ENCODE measurements at places on chromosomes 6 and 20.
A peak's percentile ranks its signal among the peaks of the same experiment; 100 is the strongest.

- no peak for DNase-seq
- H3K36me3 ChIP-seq: no peaks in the 10 kb centered on the region
- no peaks in the 10 kb centered on the region for H3K4me1 ChIP-seq
These were observed 74.9 kb downstream of the TNFAIP3 start for GRCh38 chr6:137941995-137942394.

DNA sequence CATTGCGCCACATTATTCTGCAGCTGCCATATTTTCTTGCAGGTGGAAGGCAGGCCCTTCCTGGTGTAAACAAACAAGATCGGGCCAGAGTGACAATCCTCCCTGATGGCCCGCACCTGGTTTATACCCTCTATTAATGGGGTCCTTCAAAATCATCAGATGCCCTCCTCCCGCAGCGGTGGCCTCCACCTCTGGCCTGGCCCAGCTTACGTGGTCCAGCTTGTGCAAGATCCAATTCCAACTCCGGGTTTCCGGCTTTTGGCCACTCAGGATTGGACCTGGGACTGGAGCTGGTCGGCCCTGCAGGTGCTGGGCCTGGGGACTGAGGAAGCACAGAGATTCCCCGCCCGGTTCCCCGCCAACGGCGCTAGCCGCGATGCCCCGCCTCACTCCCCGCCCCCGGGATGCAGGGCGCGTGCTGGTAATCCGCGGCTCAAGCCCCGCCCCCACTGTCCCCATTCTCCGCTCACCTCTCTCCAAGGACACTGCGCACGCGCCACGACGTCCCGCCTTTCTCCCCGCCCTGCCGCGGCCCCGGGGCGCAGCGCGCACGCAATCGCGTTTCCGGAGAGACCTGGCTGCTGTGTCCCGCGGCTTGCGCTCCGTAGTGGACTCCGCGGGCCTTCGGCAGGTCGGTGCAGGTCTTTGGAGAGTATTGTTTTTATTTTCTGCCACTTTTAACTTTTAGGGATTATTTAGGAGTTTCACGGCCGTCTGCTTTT, at the start of gene TMEM14B:
Gene TMEM14B (plus strand): TSS at position 555 of the 722 bp plus-strand sequence. CDS start 1,441 bp downstream, outside the sequence.
- peak within 1 kb of the TSS; percentile 89 for H3K4me3 ChIP-seq
- DNase-seq: peak; percentile 100
- H3K27me3 ChIP-seq: no peaks in the 10 kb centered on the region
- no peak within 1 kb of the TSS for H3K27ac ChIP-seq

DNA sequence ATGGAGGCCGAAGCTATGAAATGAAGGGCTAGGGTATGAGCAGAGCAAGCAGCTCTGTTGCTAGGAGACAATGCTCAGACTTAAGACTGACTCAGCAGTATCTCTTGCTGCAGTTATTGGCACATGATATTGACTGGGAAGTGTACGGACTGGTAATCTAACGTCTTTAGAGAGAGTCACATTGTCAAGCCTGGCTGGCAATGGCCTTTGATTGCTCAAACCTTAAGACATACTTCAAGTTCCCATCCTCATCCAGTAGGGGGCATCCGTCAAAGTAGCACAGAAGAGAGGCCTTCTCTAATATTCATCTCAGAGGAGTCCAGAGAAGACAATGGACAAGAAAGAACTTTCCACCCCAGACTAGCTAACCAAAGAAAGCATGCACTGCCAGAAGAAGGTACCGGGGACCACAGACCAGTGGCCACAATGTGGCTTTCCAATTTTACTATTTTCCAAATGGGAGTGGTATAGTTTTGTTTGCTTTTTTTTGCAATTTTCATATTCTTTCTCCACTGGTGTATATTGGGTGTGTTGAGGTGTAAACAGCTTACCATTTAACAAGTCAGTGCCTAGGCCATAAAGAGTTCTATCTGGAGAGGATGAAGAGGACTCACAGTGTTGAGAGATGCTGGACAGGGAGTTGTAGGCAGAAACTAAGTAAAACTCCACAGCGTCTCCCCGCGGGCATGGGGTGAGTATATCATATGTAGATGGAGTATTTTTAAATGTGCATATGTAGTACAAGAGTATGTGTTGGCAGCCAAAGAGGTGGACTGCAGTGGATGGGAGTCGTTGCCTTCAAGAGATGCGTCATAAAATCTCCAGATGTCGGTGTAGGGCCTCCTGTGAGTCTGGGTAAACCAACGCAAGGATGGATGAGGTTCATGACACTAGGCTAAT, 36.7 kb downstream of the LRFN2 start:
- H3K27me3 ChIP-seq: no peaks in the 10 kb centered on the region
- no peaks in the 10 kb centered on the region for H3K36me3 ChIP-seq
- H3K4me1 ChIP-seq: peaks cover 13% of the 10 kb centered on the region
- H3K27ac ChIP-seq: no peak overlapping the region

GRCh38 chr6:37624606-37625574, 72.8 kb downstream of the MDGA1 start:
- no peaks in the 10 kb centered on the region for H3K27me3 ChIP-seq
- H3K36me3 ChIP-seq: no peaks in the 10 kb centered on the region
- no peak overlapping the region for H3K27ac ChIP-seq
- H3K4me3 ChIP-seq: no peak overlapping the region

- peaks cover 11% of the 10 kb centered on the region for H3K27me3 ChIP-seq
- no peaks in the 10 kb centered on the region for H3K36me3 ChIP-seq
- no peak for DNase-seq
- no peak overlapping the region for H3K4me3 ChIP-seq
- no peak overlapping the region for H3K27ac ChIP-seq
These were observed 29.0 kb downstream of the CTCFL start for GRCh38 chr20:57495978-57496377.

All from neural progenitor cell (in vitro differentiated cells).